Kidney (tissue), 22 donors: ENCODE measurements at places on chromosomes 3 and 15. TPM values are rescaled to one million over a fixed set of nuclear protein-coding genes. Genes with fewer than 3 reads are reported as not detected.

DNA sequence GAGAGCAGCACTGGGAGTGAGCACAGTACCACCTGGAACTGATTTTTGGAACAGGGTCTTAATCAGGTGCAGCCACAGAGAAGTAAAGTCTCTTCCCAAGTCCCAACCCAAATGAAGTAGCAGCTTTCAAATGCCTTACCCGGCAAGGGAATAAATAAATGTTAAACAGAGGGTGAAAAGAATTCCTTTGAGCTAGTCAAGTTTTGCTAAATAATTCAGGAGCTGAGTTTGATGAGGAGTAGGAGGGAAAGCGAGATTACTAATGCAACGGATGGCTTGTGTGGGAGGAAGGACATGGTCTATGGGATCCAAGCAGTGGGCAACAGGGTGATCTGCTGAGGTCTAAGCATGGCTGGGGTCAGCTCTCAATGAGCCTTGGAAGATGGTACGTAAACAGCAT, 204.5 kb upstream of the ST8SIA2 start:
- H3K27ac ChIP-seq: no peak overlapping the region
- H3K36me3 ChIP-seq: no peaks in the 10 kb centered on the region
- H3K4me3 ChIP-seq: no peak overlapping the region
- no peaks in the 10 kb centered on the region for H3K27me3 ChIP-seq

DNA sequence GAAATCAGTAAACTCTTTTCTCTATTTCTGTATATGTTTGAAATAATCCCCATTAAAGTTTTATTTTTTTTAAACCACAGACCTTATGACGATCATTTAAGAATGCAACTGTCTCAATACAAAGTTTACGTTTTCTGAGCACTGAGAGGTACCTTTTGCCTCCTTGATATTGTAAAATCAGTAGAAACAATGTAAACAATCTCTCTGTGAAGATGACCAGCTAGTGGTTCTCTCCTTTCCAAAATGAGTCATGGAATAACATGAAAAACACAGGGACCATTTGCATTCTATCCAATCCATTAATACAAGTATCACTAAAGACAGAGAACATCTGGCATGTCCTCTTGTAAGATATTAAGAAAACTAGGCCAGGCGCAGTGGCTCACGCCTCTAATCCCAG, 48.8 kb downstream of the RAD18 start:
- no peak overlapping the region for H3K27ac ChIP-seq
- no peak overlapping the region for H3K4me3 ChIP-seq
- no peaks in the 10 kb centered on the region for H3K36me3 ChIP-seq
- H3K27me3 ChIP-seq: no peaks in the 10 kb centered on the region

DNA sequence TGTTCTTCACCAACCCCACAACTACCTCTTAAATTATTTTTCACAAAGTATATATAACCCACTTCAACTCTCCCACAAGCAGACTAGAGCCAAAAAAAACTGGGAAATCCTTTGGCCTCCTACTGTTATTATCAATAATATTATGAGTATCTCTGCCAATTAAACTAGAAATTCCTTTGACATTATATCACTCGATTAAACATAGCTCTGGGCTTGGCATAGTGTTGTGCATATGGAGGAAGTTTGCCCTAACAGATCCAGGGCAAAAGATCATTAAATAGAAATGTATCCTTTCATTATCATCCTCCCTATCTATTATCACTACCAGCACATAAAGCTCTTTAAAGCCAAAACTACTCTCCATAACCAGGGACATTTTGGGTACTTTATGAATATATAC, 74.9 kb downstream of the OSBPL10 start:
- DNase-seq: no peak
- no peak overlapping the region for H3K4me3 ChIP-seq
- no peaks in the 10 kb centered on the region for H3K27me3 ChIP-seq
- H3K27ac ChIP-seq: no peak overlapping the region
- H3K36me3 ChIP-seq: no peaks in the 10 kb centered on the region

GRCh38 chr15:64209680-64210334, 47.0 kb upstream of the PPIB start:
- H3K27me3 ChIP-seq: no peaks in the 10 kb centered on the region
- no peaks in the 10 kb centered on the region for H3K4me1 ChIP-seq
- DNase-seq: peak; percentile 55
- no peaks in the 10 kb centered on the region for H3K36me3 ChIP-seq
- no peak overlapping the region for H3K27ac ChIP-seq
- H3K4me3 ChIP-seq: no peak overlapping the region

GRCh38 chr15:81229586-81229985, 32.9 kb downstream of the IL16 start:
- no peak for DNase-seq
- no peak overlapping the region for H3K4me3 ChIP-seq
- no peaks in the 10 kb centered on the region for H3K36me3 ChIP-seq
- H3K27ac ChIP-seq: no peak overlapping the region
- H3K4me1 ChIP-seq: no peaks in the 10 kb centered on the region

- H3K4me1 ChIP-seq: no peaks in the 10 kb centered on the region
- DNase-seq: no peak
- H3K4me3 ChIP-seq: no peak overlapping the region
- H3K36me3 ChIP-seq: no peaks in the 10 kb centered on the region
- no peaks in the 10 kb centered on the region for H3K27me3 ChIP-seq
These were observed 85.7 kb downstream of the OXNAD1 start for GRCh38 chr3:16350597-16351318.

GRCh38 chr3:197432384-197433127, 123.2 kb downstream of the BDH1 start:
- peaks cover 2% of the 10 kb centered on the region for H3K4me1 ChIP-seq
- no peaks in the 10 kb centered on the region for H3K36me3 ChIP-seq
- H3K27me3 ChIP-seq: no peaks in the 10 kb centered on the region
- DNase-seq: no peak

Gene FBXO40
- total RNA-seq: not detected

Gene PLAAT1
- total RNA-seq: 0.72 TPM

Gene PPP1R2
- 49.0 TPM for total RNA-seq
